ENCODE measurements at places on chromosomes 5 and 9.

DNA sequence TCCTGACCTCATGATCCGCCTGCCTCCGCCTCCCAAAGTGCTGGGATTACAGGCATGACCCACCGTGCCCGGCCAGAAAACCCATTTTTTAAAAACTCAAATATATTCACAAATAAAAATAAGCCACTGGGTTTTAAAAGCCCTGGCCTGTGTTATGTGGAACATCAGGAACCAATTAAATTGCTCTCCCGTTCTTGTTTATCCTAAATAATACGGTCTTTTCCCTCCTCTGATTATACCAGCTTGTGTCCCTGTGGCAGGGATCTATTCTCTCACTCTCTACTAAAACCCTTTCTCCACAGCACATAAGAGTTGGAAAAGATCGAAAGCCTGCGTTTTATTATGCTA, 30.1 kb upstream of the LPAR1 start:
- DNase-seq: no peak

DNA sequence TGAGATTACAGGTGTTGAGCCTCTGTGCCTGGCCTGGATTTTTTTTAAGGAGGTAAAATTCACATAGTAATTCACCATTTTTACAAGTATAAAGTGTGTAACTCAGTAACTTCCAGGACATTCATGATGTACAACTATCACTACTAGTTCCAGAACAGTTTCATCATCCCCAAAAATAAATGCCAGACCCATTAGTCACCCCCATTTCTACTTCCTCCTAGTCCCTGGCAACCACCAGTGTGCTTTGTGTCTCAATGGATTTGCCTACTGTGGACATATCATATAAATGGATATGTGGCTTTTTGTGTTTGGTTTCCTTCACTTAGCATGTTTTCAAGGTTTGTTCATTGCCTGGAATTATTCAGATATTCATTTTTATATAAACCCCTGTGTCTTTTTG, 72.5 kb upstream of the PANK3 start:
- no peak for DNase-seq

GRCh38 chr5:74199005-74199404, 441.5 kb downstream of the ENC1 start:
- no peak for DNase-seq

DNA sequence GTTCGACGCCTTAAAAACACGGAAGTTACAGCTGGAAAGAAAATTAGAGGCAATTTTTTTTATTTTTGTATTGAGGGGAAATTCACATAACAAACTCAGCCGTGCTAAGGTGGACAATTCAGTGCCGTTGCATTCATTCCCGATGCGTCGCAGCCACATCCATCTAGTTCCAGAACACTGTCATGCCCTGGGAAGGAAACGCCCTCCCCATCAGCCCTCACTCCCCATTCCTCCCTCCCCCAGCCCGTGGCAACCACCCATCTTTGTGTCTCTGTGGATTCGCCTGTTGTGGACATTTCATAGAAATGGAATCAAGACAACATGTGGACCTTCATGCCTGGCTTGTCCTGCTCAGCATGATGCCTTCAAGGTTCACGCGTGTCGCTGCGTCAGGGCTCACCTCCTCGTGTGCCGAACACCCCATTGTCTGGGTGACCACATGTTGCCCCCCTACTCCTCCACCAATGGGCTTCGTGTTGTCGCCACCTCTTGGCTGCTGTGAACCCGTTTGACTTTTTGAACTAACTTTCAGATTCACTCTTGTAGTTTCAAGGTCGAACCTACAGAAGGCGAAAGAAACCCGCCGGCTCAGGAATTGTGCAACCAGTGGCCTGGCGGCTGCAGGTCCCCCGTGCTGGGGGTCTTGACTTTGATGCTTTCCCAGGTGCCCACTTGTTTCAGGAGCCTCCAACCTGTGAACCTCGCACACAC, 17.4 kb upstream of the CAMSAP1 start:
- DNase-seq: no peak
